ENCODE measurements at places on chromosomes 4 and X.

- no peaks in the 10 kb centered on the region for H3K36me3 ChIP-seq
- DNase-seq = no peak
Observed at GRCh38 chr4:72977936-72978485, 91.5 kb downstream of the COX18 start.

GRCh38 chrX:63658920-63659319 lies 126.1 kb downstream of the ARHGEF9 start:
- H3K27ac ChIP-seq = no peak overlapping the region
- no peaks in the 10 kb centered on the region for H3K36me3 ChIP-seq
- H3K4me1 ChIP-seq = no peaks in the 10 kb centered on the region
- no peak overlapping the region for H3K4me3 ChIP-seq

DNA sequence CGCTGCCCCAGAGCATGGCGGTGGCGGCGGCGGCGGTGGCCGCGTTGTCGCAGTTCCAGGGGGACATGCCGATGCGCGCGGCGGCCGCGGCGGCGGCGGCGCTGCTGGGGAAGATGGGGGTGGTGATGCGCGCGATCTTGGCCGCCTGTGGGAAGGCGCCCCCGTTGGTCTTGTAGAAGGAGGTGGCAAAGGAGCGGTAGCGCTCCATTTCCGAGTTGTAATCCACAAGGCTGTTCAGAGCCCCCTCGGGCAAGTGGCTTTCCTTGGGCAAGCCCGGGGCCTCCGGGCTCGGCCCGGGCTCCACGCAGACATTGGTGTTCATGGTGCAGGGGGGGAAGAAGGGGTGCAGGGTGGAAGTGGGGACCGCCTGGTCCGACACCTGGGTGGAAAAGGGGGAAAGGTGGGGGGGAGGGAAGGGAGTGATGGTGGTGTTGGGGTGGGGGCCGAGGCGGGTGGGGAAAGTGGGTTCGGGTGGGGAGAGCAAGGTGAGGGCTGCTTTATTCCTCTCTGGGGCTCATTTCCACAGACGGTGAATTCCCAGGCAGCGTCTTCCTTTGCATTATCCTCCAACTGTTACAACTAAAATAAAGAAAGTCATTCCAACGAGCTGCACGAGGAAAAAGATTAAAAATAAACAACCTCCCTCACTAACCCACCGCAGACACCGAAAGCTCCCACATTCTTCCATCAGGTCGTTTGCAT lies 3.1 kb downstream of the CXXC4 start:
- H3K27ac ChIP-seq = no peak overlapping the region
- H3K4me3 ChIP-seq = peak overlapping the region; percentile 75
- H3K36me3 ChIP-seq = no peaks in the 10 kb centered on the region

DNA sequence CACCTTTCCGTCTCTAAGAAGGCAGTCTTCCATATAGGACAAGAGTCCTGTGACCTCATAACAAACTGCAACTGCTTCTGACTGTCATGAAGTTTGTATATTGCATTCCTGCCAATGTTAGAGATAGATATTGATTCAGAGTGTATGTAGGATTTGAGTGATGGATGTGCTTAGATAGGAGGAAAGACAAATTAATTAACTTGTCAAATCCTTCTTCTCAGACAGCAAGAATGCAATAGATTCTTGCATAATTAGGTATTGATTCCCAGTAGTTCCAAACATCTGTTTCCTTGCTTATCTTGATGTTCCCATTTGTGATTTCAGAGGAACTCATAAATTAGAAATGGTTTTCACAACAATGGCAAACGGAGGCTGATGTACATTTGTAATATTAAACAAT lies 555.3 kb downstream of the TRAM1L1 start:
- H3K27me3 ChIP-seq = no peaks in the 10 kb centered on the region
- H3K27ac ChIP-seq = no peak overlapping the region
- no peak for DNase-seq
- no peaks in the 10 kb centered on the region for H3K36me3 ChIP-seq

Measured in aorta (tissue), 5 donors.